NK-92 treated with Interleukin-12 subunit alpha and Interleukin-12 subunit beta, amount 100 ng/mL, for 24 hours (cell line): ENCODE measurements at places on chromosomes 3 and 15.

DNA sequence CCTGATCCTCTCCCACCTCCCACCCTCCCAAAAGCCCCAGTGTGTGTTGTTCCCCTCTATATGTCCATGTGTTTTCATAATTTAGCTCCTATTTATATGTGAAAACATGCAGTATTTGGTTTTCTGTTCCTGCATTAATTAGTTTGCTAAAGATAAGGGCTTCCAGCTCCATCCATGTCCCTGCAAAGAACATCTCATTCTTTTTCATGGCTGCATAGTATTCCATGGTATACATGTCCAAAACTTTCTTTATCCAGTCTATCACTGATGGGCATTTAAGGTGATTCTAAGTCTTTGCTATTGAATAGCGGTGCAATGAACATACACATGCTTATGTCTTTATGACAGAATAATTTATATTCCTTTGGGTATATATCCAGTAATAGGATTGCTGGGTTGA is 53.4 kb downstream of the DCBLD2 start:
- DNase-seq, result no peak

DNA sequence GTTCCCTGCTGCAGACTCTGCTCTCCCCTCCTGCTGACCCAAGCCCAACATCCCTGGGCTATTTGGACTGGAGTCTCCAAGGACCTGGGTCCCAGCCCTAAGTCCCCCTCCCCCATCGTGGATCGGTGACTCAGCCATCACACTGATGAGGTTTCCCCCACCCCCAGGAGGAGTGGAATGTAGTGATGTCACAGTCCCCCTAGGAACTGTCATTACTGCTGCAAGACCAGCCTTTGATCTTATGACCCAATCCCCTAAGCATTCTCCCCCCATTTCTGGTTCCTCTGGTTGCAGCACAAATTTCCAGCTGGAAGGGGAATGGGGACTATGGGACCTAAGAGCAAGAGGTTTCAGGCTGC is 63.4 kb upstream of the CSPG4 start:
- DNase-seq, result no peak

GRCh38 chr15:79357566-79357965 is 46.7 kb downstream of the TMED3 start:
- DNase-seq, result no peak

DNA sequence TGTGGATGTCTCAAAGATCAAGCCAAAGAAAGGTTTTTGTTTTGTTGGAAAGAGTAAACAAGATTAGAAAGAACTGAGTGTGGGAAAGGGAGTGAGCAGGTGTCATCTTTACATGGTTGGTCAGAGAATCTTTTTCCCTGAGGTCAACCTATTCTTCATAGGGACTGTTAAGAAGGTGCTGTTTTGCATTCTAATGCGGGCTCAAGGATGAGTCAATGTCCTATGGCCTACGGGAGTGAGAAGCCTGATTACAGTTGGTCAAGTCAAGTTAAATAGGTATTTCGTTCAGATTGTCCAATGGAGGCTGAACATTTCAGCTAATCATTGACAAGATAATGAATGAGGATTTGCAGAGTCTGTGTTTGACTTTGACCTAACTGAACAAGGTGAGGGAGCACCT is 491.2 kb upstream of the PDZRN3 start:
- no peak for DNase-seq

- DNase-seq, result peak; percentile 78
Observed at GRCh38 chr3:46089237-46090011, 62.1 kb upstream of the XCR1 start.

DNA sequence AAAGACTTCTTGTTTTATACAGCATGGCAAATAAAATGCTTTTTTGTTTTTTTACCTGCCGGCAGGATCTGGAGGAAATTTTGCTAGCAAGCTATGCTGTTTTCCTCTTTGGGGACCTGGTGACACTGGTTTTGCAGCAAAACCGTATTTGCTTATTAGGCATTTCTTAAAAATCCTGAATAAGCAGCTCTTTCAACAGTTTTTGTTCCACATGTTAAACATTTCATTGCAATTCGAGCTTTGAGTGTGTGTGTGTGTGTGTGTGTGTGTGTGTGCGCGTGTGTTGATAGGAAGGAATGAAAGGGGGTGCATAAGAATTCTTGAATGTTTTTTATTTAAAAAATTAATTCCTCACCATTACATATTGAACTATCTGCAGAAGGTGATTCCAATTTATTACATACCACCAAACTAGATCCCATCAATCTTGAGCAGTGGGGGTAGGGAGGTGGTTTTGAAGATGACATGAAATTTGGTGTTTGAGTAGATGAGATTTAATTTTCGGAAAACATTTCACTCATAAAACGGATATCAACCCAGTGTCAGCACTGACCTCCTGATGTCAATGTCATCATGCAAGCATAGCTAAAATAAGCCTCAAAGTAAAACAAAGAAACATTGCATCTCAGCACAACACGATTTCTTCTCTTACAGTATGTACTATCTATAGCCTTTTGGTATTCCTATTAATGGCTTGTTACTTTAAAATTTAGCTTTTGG is 17.3 kb downstream of the ZBTB38 start:
- DNase-seq, result no peak

DNA sequence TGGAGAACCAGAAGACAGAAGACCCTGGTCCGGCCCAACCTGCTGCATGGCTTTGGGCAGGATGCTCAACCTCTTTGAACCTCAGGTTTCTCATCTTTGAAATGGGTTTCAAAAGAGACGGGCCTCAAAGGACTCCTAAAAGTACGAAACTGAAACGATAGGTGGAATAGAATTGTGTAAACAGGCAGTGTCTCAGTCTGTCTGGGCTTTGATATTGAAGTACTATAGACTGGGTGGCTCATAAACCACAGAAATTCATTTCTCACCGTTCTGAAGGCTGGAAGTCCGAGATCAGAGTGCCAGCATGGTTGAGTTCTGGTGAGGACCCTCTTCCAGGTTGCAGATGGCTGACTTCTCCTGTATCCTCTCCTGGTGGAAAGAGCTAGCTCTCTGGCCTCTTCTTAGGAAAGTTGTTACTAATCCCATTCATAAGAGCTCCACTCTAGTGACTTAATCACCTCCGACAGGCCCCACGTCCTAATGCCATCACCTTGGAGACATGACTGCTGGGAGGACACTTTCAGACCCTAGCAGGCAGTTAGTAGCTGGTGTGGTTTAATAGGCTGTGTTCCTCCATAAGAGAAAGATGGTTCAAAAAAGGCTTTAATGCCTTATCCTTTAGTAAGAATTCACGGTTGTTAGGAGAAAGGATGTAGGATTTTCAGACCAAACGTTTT is 35.7 kb downstream of the SSUH2 start:
- DNase-seq, result no peak

GRCh38 chr3:188266562-188267274 is 112.8 kb downstream of the LPP start:
- no peak for DNase-seq

GRCh38 chr3:171129827-171130226 is 103.3 kb upstream of the SLC2A2 start:
- DNase-seq, result no peak

DNA sequence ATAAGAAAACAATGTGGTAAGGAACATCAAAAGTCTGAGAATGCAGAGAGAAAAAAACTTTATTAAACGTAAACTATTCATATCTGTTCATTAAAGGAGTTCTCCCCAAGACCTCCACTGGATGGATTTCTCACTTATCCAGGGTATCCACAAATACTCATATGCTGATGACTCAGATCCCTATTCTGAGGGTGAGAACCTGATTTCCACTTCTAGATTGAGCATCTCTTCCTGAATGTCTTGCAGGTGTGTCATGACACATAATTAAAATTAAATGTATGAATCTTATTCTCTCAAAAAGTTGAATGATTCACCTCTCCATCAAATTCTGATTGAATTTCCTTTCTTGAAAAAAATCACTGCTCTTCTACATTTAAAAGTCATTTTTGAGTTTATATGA is 199.9 kb downstream of the MFSD1 start:
- DNase-seq, result no peak

- no peak for DNase-seq
Observed at GRCh38 chr3:45599984-45600650, 5.6 kb downstream of the LIMD1 start.

- DNase-seq, result no peak
Observed at GRCh38 chr3:140185375-140185774, 250.4 kb downstream of the CLSTN2 start.

GRCh38 chr15:101596633-101597032 is 55.5 kb downstream of the TM2D3 start:
- no peak for DNase-seq

- DNase-seq, result no peak
Observed at GRCh38 chr3:50010959-50011358, 71.0 kb downstream of the RBM6 start.

- DNase-seq, result no peak
Observed at GRCh38 chr15:69990566-69991421, 106.9 kb downstream of the TLE3 start.

DNA sequence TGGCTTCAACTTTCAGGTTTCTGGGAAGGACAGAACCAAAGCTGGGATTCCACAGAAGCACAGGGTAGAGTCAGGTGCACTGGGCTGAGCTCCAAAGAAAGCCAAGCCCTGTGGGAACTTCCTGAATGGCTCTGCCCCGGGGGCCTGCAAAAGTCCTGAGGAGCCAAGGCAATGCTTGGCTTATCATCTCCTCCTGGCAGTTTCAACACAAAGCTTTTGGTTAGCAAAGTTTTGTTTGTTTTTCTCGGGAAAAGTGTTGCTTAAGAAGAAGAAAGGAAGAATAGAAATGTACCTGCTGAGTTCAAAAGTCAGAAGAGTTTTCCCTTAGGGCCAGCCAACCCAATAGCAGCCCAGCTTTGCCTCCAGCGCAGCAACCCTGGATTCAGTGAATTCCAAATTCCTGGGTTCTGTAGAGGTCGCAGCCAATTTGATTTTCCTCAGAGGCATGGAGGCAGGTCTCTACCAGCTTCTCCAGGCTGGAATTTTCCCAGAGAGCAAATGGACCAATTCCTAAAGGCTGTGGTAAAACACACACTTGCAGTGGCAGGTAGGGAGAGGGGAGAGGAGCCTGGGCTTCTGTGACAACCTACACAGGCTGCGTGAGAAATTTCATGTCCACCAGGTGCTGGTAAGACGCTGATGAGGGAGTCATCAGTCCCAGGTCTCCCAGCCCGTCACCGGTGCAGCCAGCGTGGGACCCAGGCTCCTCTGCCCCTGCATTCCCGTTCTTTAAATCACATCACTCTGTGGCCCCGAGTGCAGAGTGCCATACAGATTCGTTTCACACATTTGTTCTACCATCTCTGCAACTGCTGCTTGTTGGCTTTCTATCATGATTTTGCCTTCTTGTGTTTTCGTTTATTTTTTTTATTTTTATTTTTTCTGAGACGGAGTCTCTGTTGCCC is 54.3 kb upstream of the SNRPA1 start:
- DNase-seq, result no peak

DNA sequence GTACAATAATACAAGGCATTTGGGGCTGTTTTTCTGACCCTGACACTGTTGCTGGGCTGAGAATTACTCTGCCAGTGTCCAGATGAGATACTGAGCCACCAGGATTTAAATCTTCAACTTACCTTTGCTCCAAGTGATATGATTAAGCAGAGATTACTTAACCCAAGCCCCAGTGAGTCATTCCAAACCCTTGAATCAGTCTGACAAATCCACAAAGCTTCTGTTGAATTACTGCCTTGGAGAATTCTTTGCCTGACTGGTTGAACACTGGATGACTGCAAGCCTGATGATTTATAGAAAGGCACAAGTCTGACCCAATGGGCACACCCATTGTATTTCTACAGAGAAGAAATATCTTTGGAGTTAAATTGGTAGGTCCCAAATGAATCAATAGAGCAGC is 88.2 kb upstream of the TSC22D2 start:
- DNase-seq, result no peak

DNA sequence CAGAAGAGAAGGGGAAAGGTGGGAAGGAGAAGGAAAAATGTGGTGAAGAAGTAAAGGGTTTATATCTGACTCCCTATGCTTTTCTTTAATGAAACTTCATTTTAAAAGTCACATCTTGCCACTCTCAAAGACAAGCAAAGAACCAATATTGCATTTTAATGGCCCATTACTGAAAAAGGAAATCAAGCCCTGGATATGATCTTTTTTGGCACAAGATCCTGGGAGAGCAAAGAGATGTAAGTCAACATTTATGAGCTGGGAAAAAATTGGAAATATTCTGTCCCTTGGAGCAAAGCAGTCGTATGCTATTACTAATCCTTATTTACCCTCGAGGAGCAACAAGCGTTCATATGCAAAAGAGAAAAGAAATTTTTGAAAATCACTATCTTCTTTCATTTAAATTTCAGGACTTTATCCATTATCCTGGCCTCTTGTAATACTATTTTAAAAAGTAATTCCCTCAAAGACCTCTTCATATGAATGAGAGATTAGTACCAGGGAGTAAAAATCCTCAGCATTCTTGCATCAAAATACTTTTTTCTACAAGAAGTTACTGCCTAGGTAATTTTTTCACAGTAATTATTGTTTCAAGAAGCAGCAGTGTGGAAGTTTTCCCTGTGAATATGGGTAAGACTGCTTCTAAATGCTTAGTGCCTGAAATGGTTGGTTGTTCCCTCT is 435.3 kb upstream of the PDZRN3 start:
- DNase-seq, result no peak

DNA sequence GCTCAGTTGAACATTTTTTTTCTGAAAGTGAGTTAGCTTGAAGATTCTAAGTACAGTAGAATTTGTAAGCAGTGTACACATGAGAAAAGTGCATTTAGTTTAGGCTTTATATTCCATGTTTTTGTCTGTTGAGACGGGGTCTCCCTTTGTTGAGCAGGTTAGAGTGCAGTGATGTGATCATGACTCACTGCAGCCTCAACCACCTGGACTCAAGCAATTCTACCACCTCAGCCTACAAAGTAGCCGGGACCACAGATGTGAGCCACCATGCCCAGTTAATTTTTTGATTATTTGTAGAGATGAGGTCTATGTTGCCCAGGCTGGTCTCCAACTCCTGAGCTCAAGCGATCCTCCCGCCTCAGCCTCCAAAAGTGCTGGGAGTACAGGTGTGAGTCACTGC is 5.3 kb upstream of the CSNK1G1 start:
- no peak for DNase-seq

GRCh38 chr15:58479941-58480340 is 48.1 kb downstream of the LIPC start:
- no peak for DNase-seq

- peak; percentile 9 for DNase-seq
Observed at GRCh38 chr3:57951066-57951882, 56.9 kb upstream of the FLNB start.

- DNase-seq, result no peak
Observed at GRCh38 chr3:137052298-137052697, 94.5 kb downstream of the IL20RB start.

DNA sequence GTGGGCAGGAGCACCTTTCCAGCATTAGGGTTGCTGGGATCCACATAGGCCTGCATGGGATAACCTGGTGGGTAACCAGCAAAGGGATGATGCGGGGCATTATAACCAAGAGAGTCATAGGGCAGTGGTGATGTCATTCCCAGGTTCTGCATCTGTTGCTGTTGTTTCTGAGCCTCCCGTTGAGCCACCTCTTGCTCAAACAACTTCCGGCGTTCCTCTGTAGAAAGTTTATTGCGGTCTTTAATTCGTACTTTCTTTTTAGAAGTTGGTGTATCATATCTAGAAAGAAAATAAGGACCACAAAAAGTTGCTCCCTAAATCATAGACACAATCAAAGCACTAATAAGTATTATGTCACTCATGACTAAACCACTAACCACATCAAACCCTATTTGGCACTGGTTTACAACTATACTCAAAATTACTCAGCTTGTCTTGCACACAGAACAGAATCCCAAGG is 77.8 kb downstream of the NBEAL2 start:
- no peak for DNase-seq
